ENCODE measurements at places on chromosomes 16 and 17.

DNA sequence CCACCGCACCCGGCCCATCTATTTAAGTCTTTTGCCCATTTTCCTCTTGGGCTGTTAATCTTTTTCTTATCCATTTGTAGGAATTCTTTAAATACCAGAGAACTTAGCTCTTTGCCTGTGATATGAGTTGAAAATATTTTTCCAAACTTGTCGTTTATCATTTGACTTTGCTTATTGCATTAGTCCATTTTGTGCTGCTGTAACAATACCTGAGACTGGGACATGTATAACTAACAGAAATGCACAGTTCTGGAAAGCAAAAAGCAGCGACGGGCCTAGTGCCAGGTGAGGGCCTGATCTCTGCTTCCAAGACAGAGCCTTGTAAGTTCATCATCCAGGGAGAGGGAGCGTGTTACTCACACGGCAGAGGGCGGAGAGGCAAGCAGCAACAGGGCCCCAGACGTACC is 25.6 kb upstream of the BHLHA9 start:
- no peak for DNase-seq

DNA sequence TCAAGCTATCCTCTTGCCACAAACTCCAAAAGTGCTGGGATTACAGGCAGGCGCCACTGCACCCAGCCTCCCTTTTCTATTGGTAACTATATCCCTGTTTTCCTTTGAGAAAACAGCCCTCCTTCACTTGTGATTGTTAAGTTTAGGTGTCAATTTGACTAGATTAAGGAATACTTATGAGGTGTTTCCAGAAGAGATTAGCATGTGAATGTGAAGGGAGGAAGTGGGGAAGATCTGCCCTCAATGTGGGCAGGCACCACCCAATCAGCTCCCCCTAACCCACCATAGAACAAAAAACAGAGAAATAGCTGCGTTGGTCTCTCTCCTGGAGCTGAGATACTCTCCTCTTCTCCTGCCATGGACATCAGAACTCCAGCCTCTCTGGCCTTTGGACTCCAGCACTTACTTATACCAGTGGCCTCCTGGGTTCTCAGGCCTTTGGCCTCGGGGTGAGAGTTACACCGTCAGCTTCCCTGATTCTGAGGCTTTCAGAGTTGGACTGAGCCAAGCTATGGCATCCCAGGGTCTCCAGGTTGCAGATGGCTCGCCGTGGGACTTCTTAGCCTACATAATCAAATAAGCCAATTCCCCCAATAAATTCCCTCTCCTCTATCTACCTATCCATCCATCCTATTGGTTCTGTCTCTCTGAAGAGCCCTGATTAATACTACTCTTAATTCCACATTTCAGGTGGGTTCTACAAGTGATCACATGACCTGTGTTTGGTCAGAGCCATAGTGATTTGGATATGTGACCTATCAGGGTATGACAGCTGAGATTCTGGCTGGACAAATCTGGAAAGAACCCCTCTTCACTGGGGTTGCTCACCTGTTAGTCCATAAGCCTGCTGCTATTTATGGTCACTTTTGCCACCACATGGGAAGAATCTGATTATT is 12.0 kb upstream of the STAT3 start:
- no peak for DNase-seq

DNA sequence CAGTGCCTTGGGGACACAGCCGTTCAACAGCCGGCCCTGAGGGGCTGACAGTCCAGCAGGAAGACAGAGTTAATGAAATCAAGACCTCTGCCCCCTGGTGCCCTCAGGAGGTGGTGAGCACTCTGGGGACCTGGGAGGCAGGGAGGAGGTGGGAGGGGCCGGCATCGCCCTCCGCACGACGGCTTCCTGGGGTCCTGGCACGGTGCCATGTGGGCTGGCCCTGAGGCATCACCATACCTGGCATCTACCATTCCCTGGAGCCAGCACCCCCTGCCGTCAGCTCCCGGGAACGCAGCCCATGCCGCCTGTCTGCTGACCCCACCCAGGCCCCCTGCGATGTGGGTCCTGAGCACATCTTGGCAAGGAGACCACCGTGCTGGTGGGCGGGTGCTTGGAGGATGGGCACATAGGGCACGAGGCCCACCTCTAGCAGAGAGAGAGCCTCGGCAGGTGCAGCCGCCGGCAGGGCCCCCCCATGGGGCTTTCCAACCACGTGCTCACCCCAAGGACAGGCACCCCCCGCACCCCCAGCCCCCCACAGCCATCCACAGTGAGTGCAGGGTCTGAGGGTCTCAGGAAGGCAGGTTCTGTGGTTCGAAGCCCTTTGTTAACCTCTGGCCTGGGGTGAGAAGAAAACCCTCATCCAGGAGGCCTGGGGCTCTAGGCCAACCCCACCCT is 52.5 kb downstream of the ZFPM1 start:
- DNase-seq, result peak; percentile 47

DNA sequence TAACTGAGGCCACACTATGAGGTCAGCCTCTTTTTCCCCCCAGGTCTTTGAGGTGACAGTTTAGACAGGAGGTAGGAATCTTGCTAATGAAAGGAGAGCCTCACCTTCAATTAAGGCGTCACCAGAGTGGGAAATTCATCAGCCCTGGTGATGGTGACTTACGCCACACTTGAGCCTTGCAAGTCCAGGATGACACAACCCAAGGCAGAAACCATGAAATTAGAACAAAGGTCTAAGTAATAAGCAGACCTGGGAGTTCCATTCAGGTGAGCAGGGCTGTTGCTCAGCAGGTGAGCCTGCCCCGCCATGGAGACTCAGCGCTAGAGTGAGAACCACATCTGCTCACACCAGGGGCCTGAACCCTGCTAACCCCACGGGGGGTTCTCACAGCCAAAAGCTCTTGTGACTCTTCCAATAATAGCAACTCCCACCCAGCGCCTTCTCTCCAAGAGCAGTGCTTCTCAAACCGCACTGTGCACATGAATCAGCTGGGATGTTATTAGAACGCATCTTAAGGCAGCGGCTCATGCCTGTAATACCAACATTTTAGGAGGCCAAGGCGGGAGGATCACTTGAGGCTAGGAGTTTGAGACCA is 28.7 kb upstream of the KIFC3 start:
- DNase-seq, result no peak

GRCh38 chr17:81648707-81649085 is 7.6 kb downstream of the PDE6G start:
- no peak for DNase-seq

DNA sequence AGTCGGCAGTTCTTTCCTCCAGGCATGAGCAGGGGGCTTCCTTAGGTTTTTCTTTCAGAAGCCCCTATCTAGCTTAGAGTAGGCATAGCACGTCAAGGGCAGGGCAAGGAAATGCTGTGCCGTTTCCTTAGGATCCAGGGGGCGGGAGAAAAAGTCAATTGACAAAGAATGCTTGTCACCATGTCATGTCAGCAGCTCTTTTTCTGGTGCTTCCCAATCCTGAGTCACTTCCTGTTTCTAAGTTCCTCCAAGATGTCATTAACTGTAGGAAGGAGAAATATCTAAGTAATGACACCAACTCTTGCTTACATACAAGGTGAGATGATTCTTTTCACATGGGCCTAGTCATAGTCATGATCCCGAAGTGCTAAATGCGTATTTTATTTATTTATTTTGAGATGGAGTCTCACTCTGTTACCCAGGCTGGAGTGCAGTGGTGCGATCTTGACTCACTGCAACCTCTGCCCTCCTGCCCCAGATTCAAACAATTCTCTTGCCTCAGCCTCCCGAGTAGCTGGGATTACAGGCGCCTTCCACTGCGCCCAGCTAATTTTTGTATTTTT is 35.2 kb downstream of the GJC1 start:
- DNase-seq, result peak; percentile 82

GRCh38 chr16:70468776-70469525 is 14.6 kb downstream of the FCSK start:
- DNase-seq, result no peak

- DNase-seq, result no peak
Measured at GRCh38 chr16:88070341-88070740, 119.1 kb downstream of the BANP start.

- no peak for DNase-seq
Measured at GRCh38 chr17:78133179-78133951, 2.8 kb downstream of the TMC8 start.

DNA sequence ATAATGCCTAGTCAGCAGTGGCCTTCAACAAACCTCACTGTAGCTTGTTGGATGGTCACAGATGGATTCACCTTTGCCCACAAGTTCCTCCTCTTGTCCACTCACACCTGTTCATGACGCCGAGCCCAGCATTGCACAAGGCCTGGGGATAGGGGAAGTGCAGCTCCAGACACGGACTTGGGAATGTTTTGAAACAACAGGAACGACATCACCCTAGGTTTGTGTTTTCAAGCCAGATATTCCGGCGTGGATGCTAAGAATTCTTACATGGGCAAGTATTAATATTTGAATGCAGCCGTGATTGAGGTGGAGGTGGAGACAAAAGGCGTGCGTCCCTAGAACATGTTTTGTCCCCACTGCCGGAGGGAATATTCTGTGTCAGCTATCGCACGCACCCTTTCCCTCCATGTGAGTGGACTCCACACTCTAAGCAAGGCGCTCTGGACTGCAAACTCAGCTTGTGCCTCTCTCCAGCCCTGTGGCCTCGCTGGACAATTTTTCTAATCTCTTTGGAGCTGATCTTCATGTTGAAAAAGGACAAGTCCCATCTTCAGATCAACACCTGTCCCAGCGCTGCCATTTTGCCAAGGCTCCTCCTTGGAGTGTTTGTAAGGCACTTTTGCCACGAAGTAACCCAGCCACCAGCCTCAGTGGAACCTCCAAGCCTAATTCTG is 2.0 kb upstream of the BANP start:
- no peak for DNase-seq

GRCh38 chr16:88331989-88332920 is 50.5 kb upstream of the ZNF469 start:
- DNase-seq, result peak; percentile 100

DNA sequence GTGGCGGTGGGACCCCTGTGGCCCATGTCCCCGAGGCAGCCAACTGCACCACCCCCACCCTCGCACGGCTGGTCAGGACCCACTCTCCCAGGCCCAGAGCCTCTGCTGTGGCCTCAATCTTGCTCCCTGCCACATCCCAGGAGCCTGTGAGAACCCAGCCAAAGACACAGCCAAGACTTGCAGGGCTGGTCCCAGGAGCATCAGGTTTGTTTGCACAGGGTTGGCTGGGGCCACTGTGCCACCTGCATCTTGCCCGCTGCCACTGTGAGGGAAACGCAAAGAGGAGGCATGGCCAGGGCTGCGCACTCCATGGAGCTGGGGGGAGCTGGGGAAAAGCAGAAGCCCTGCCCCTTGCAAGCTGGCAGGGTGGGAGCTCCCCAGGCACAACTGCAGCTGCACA is 92.5 kb downstream of the SSH2 start:
- DNase-seq, result no peak

DNA sequence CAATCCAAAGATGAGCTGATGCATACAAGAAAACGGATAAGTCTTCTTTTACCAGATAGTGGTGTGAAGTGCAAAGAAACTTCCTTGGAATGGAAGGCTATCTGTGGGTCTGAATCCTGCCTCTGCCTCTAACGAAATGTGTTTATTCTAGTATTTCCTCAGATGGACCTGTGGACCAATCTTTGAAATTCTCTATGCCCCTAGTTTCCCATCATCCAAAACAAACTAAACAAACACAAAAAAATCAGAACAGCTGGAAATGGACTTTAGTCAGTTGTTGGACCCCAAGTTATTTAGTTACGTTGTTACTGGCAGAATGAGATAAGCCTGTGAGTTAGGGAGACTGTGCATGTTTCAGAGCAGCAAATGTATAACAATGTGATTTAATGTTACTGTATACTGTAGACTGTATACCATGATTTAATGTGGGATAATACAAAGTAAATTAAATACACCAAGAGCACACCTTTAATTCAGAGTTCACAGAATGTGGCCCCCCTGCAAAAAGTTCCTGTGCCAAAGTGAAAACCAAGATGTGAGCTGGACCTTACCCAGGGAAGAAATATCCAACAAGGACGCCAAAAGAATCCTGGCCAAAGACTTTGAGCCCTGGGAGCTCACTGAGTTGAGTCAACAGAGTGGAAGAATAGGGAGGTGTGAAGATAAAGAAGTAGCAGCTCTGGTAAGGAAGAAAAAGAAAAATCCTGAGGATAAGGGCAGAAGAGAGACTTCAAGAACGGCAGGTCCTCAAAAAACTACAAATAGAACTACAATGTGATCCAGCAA is 255.2 kb downstream of the CNTNAP4 start:
- no peak for DNase-seq

DNA sequence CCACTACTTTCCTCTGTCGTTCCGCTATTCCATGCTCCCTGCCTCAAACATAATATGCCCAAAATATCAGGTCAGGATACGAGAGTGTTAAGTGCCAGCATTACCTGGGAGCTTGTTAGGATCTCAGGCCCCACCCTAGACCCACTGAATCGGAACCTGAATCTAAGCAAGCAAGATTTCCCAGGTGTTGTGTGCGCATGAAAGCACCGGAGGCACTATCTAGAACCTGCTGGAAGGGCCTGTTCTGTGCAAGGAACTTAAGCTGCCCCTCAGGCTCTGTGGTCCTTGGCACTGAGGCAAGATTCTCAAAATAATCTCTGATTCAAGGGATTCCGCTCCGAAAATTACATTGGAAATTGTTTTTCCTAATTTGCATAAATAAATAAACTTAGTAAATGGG is 107.7 kb upstream of the NOL11 start:
- no peak for DNase-seq

- DNase-seq, result peak; percentile 54
Measured at GRCh38 chr16:9139965-9140364, 48.5 kb downstream of the HAPSTR1 start.

DNA sequence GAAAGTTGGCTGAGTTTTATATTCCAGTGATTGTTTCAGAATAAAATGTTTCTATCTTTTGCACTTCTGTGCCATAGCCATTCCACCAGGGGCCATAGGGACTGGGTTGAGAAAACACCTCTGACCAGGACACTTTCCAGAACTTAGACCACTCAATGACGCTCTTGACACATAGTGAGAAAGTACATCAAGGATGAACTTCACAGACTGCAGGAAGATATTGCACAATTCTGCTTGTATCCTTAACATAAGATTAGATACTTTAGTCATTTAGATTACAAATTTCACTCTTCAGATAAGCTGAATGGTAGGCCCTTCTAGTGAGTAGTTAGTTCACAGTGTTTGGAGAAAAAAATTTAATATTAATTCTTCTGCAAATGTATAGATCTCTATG is 13.0 kb upstream of the MPHOSPH6 start:
- DNase-seq, result no peak

DNA sequence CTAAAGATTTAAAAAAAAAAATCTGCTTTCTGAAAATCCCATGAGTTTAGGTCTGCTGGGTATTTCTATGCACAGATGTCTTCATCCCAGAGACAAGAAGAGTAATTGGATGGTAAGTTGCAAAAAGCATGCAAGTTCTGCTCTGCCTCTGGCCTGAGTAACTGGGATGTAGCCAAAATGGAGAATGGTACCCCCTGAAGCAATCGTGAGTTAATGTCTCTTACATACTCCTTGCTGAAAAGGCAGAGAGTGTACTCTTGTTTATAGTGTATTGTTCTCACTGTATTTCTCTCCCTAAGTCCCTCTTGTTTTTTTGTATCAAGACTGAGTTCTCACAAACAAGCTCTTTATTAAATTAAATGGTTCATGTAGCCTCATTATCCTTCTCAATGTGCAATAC is 259.0 kb downstream of the IRX3 start:
- no peak for DNase-seq

GRCh38 chr17:30534938-30535921 is 58.0 kb downstream of the GOSR1 start:
- DNase-seq, result no peak

All from ACHN (cell line).